HFF-Myc (cell line): ENCODE measurements at places on chromosomes 5 and 9.

GRCh38 chr5:143599474-143599873 is 196.0 kb upstream of the NR3C1 start:
- no peak for DNase-seq

DNA sequence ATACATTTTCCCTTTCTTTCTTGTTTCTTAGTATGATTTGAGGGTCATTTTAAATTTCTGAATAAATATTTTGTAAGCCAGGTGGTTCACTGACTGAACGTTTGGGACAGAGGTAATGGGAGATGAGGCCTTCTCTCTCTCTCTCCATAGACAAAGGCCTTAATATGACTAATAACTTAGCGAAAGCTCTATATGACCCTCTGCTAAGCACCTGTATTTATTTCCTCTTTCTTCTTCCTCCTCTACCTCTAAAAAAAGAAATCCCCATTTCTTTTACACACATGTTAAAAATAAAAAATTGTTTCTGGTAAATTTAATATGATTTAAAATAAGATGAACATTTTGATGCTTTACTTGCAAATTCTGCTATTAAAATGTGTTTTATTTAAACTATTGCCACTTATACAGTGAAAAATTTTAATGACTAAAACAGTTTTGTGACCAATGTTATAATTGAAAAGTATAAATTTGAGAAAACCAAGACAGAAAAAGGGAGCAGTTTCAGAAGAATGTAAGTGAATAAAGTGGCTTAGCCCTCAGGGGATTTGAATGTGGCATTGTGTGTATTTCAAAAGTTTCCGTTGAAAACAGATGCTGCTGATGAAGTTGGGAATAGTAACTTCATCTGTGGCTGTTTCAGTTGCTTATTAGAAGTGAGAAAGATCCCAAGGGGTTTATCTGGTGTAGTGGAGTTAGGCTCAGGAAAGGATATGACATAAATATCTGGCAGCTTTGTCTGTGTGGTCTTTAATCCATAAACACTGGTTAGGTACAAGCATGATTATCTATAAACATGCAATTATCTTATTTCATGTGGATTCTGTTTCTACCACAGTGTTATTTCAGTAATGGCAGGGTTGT is 128.6 kb upstream of the GRHPR start:
- no peak for DNase-seq

- DNase-seq: no peak
Observed at GRCh38 chr9:86763791-86764190, 183.5 kb downstream of the GAS1 start.

DNA sequence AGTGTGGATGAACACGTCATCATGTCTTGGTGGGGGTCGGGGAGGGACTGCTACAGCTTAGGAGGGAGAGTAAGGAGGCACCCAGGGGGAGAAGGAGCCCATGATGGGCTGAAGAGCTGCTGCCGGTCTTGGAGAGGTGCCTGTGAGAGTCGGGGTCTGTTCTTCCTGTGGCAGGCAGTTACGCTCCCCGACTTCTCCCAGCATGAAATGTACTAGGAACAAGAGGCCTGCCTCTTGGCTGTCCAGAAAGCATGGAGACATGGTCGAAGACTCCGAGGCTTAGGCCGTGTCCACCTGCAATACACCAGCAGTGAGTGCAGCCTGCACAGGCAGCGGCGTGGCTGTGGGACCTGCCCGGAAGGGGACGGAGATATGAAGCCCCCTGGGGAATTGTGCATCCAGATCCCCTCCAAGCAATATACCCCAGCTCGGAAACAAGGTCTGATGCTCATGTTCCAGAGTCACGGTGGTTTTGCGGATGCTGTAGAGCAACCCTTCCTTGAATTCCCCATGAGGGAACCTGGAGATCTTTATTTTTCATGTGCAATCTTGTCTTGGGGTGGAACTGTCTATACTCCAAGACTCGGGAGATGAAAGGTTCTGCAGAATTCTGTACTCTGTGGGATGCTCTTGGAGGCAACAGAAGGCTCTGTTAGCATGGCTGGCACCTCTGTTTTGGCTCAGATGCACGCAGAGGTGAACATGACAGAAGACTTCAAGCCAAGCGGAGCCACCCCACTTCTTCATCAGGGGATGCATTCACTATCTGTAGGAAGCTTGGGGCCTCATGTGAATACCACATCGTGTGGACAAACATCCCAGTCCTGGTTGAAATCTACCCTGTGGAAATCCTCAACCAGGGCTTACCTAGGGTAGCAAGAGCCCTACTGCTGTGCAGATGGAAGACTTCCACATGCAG is 374.9 kb upstream of the IRX4 start:
- DNase-seq: no peak

GRCh38 chr5:75081510-75081909 is 29.2 kb upstream of the GCNT4 start:
- DNase-seq: no peak
